ENCODE measurements at places on chromosomes 6 and 20. TPM values are rescaled to one million over a fixed set of nuclear protein-coding genes. Genes with fewer than 3 reads are reported as not detected.

The DEFB123 gene
- total RNA-seq = not detected

The BYSL gene
- 23.1 TPM for total RNA-seq

The BMP6 gene
- not detected for total RNA-seq

The SLC16A10 gene
- total RNA-seq = 7.1 TPM

The DNAH8 gene
- total RNA-seq = 0.11 TPM

The MLIP gene
- total RNA-seq = not detected

The MYH7B gene
- 0.20 TPM for total RNA-seq

The DDX43 gene
- 3.5 TPM for total RNA-seq

The MCHR2 gene
- total RNA-seq = not detected

The TSBP1 gene
- not detected for total RNA-seq

The OPRL1 gene
- 1.8 TPM for total RNA-seq

The TUBB1 gene
- total RNA-seq = not detected

The ZBP1 gene
- 27.5 TPM for total RNA-seq

The ZSCAN23 gene
- total RNA-seq = 1.3 TPM

The MOXD1 gene
- not detected for total RNA-seq

The DLK2 gene
- total RNA-seq = 0.37 TPM

The GPR6 gene
- total RNA-seq = not detected

The RIMS4 gene
- not detected for total RNA-seq

The TSHZ2 gene
- 0.44 TPM for total RNA-seq

The GRM1 gene
- total RNA-seq = not detected

The SLC17A3 gene
- total RNA-seq = 0.28 TPM

The PI16 gene
- total RNA-seq = 0.37 TPM

The ADNP gene
- total RNA-seq = 77.6 TPM

The FAM217A gene
- total RNA-seq = not detected

The CYP24A1 gene
- 0.58 TPM for total RNA-seq

The GSTA2 gene
- not detected for total RNA-seq

The ELOVL4 gene
- total RNA-seq = 0.78 TPM

The OR11A1 gene
- total RNA-seq = not detected

The HLA-DRB1 gene
- total RNA-seq = 12.1 TPM

The IL17A gene
- total RNA-seq = not detected

The ID4 gene
- total RNA-seq = not detected

The RAD21L1 gene
- total RNA-seq = not detected

The CCN2 gene
- total RNA-seq = not detected

The NHLRC1 gene
- 0.99 TPM for total RNA-seq
